Naive thymus-derived CD8-positive, alpha-beta T cell (primary cell): ENCODE measurements at places on chromosomes 2 and 18. TPM values are rescaled to one million over a fixed set of nuclear protein-coding genes. Genes with fewer than 3 reads are reported as not detected.

The NFU1 gene
- polyA plus RNA-seq = 78.6 TPM

The ECEL1 gene
- not detected for polyA plus RNA-seq

The MEP1B gene
- not detected for polyA plus RNA-seq

The IL18RAP gene
- polyA plus RNA-seq = 0.14 TPM
